Gastrocnemius medialis (tissue), 4 donors: ENCODE measurements at places on chromosomes 1 and 21. TPM values are rescaled to one million over a fixed set of nuclear protein-coding genes. Genes with fewer than 3 reads are reported as not detected.

- peak; percentile 96 for DNase-seq
These were observed 60.8 kb downstream of the EDN2 start for GRCh38 chr1:41423511-41424191.

The NBPF4 gene
- not detected for total RNA-seq

GRCh38 chr1:59271561-59272260, 25.2 kb upstream of the FGGY start:
- no peak for DNase-seq

- peak; percentile 86 for DNase-seq
These were observed 27.5 kb upstream of the EPB41 start for GRCh38 chr1:28886731-28887418.

The FLG2 gene
- not detected for total RNA-seq
